ENCODE measurements at places on chromosomes 1 and 21.
A peak's percentile ranks its signal among the peaks of the same experiment; 100 is the strongest.

GRCh38 chr1:111709986-111710385 is 29.2 kb downstream of the INKA2 start:
- DNase-seq, result no peak

DNA sequence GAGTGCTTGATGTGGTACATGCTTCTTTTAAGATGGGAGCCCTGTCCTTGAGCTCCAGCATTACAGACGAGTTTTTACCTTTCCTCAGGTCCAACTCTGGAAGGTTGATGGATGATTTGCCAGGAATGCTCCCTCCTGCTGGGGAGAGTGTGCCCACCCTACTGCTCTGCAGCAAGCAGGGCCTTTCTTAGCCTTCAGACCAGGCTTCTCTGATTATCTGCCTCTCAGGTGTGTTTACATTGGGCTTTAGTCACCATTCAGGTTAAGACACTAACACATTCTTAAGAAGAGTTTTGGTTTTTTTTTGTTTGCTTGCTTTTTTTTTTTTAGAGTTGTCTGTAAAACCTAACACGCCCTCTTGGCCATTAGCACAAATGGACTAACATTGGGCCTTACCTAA is 301.8 kb downstream of the KCNT2 start:
- DNase-seq, result no peak

- DNase-seq, result no peak
Observed at GRCh38 chr21:26224366-26224765, 53.8 kb upstream of the APP start.

DNA sequence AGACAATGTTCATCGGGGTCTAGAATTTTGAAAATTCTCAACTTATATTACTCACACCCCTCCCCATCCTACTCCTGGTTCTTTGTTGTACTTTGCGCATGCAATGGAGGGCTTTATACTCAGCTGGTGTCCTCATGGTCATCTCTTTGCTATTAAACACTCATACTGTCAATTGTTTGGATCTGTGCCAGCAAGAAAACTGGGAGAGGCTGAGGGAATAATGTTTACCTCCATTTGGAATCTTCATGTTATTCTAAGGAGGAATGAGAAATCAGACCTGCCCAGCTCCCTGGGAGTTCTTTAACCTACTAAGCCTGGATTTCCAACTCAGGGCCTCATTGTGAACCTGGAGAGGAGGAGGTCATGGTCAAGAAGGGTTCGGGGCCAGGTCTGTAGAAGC is 143.9 kb upstream of the DNAH14 start:
- no peak for DNase-seq

GRCh38 chr1:3375245-3375644 is 79.2 kb upstream of the ARHGEF16 start:
- no peak for DNase-seq

DNA sequence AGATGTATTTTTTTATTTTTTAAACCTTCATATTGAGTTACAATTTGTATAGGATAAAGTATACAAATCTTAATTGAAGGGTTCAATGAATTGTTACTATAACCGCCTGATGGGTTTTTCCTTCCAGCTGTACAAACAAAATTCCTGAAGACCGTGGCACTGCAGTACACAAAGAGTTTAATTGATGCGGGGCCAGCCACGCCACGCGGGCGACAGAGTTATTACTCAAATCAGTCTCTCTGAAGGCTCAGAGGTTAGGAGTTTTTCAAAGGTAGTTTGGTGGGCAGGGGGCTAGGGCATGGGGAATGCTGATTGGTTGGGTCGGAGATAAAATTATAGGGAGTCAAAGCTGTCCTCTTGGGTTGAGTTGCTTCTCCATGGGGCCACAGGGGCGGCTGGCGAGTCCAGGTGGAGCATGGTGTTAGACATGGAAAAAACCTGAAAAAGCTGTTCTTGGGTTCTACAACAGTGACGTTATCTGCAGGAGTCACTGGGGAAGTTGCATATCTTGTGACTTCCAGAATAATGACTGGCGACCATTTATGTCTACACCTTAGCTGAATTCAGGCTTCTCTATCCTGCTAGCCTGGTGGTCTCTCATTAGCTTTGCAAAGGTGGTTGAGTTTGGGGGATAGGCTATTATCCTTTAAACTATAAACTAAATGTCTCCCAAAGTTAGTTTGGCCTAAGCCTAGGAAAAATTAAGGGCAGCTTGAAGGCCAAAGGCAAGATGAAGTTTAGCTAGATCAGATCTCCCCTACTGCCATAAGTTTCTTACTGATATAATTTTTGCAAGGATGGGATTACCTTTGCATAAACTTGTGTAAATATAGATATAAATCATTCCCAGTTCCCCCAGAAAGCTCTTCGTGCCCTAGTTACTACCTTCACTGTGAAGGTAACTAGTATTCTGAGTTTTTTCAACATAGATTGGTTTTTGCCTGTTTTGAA is 13.0 kb upstream of the TMEM9 start:
- DNase-seq, result peak; percentile 55

DNA sequence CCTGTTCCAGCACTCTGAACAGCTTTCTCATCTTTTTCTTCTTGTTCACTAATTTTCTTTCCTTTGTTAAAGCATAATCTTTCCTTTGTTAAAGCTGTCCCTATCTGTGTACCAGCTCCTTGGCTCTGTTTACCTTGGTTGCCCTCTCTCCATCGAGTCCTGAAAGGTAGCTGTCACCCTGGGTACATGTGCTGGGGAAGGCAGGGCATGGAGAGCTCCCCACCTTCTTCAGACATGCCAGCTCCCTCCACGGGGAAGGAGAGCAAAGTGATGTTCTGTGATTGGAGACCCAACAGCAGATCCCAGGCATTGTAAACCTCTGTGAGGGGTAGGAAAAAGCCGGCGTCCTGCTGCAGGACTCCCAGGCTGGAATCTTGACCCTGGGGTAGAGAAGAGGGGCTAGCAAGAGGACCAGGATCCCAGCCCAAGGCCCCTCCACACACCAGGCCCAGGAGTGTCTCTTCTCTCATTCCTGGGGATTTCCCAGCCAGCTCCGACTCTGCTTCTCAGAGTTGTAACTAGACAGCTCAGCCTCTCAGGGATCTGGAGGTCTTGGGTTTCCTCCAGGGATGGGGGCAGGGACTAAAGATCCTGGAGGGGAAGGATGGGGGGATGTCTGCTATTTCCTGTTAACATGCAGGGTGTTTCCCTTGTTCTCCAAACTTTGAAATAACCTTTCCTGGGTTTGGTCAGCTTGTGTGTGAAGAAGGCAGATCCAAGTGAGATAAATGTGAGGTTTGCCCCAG is 34.4 kb downstream of the TMCC2 start:
- DNase-seq, result no peak

DNA sequence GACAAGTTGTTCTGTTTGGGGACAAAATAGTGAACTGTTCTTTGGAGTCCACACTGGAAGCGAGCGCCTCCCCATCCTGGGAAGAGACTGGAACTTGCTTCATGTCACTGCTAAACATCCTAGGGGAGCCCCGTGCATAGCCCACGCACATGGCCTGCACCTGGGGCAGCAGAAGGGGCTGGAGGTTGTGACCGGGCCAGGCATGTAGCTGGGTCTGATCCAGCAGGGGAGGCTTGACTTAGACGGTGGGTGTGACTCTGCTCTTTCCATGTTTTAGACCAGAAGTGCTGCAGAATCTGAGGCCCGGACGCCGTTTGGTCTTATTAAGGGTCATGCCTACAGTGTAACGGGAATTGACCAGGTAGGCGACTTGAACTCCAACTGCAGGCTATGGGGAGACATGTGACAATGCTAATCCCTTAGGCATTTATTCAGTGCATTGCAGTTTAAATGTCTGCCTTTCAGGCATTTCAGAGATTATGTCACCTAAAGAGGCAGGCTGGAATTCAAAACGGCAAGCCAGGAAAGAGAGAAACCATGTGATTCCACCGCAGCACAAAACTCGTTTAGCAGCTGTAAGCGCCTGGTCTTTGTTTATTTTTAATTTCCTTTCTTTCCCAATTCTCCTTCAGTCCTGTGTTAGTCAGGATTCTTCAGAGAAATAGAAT is 21.8 kb downstream of the CAPN9 start:
- no peak for DNase-seq

- no peak for DNase-seq
Observed at GRCh38 chr1:215606036-215606435, 38.9 kb downstream of the KCTD3 start.

- DNase-seq, result no peak
Observed at GRCh38 chr1:43536196-43536863, 5.6 kb downstream of the PTPRF start.

- no peak for DNase-seq
Observed at GRCh38 chr1:163657719-163658118, 336.0 kb downstream of the NUF2 start.

All from NCI-H1105 (cell line).